ENCODE measurements at places on chromosomes 13 and 19. TPM values are rescaled to one million over a fixed set of nuclear protein-coding genes. Genes with fewer than 3 reads are reported as not detected.

KIR2DL3 gene
- not detected for total RNA-seq

DOCK6 gene
- total RNA-seq: 56.8 TPM

CLDN10 gene
- 6.6 TPM for total RNA-seq

ZNF8 gene
- 9.4 TPM for total RNA-seq

MAG gene
- not detected for total RNA-seq

CYSLTR2 gene
- 0.13 TPM for total RNA-seq

CD79A gene
- total RNA-seq: 0.27 TPM

NFIX gene
- total RNA-seq: 6.7 TPM

KIRREL2 gene
- 1.0 TPM for total RNA-seq

SBK2 gene
- total RNA-seq: 0.14 TPM

ZNF763 gene
- total RNA-seq: 1.3 TPM

SIGLEC11 gene
- not detected for total RNA-seq

KHSRP gene
- total RNA-seq: 211 TPM

BRME1 gene
- 2.5 TPM for total RNA-seq

MEF2B gene
- total RNA-seq: 0.13 TPM

CEACAM16 gene
- total RNA-seq: not detected

ZNF575 gene
- not detected for total RNA-seq

PROSER3 gene
- 6.1 TPM for total RNA-seq

TEX26 gene
- total RNA-seq: not detected

OVOL3 gene
- not detected for total RNA-seq

PIH1D1 gene
- 108 TPM for total RNA-seq
